Small intestine (tissue), 16 donors: ENCODE measurements at places on chromosomes 4 and X. TPM values are rescaled to one million over a fixed set of nuclear protein-coding genes. Genes with fewer than 3 reads are reported as not detected.

Gene ITGB1BP2
- polyA plus RNA-seq, result 1.6 TPM

Gene MGAT4D
- polyA plus RNA-seq, result not detected

Gene CXCL13
- 1.1 TPM for polyA plus RNA-seq

Gene HTN3
- not detected for polyA plus RNA-seq

GRCh38 chr4:187903106-187903505, 92.5 kb upstream of the ZFP42 start:
- DNase-seq, result no peak

DNA sequence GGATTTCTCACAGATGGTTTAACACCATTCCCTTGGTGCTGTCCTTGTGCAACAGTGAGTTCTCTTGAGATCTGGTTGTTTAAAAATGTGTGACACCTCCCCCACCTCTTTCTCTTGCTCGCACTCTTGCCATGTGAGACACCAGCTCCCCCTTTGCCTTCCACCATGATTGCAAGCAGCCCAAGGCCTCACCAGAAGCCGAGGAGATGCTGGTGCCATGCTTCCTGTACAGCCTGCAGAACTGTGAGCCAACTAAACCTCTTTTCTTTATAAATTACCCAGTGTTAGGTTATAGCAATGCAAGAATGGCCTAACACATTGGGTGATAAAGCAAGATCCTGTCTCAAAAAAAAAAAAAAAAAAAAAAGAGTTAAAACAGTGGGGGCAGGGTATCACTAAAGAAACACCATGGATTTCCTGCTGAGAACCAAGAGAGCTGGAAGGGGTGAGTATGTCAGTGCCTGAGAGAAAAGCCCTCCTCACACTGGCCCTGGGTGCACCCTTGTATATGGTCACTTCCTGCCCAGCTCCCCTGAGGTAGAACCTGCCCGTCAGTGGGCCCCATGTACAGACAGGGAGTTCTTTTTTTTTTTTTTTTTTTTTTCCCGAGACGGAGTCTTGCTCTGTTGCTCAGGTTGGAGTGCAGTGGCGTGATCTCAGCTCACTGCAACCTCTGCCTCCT, 46.4 kb downstream of the APOO start:
- no peak for DNase-seq

DNA sequence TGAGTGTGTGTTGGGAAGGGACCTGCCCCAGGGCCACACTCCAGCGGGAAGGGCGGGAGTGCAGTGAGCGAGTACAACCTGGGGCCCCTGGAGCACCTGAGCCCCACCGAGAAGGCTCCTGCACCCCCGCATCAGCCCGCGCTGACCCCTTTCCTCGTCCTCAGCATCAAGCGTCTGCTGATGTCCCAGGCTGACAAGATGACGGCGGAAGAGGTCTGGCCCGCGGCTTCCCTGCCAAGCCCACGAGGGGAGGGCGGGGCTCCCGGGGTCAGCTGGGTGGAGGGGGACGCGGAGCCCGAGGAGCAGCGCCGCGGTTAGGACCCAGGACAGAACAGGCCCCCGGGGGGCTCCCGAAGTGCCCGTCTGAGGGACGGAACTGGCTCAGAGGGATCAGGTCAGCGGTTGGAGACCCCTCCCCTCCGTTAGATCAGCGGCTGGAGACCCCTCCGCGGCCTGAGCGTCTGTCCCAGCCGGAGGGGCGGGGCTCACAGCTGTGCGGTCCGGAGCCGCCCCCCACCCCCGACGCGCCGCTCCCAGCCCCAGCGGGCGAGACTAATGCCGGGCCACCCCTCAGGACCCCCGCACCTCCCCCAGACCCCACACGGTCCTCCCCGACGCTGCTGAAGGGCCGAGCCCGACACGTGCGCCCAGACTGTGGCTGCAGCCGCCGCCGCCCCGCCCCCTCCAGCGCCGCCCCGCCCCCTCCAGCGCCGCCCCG, 6.7 kb downstream of the MYL5 start:
- DNase-seq, result no peak

GRCh38 chr4:142354041-142354440, 492.1 kb downstream of the INPP4B start:
- DNase-seq, result no peak

DNA sequence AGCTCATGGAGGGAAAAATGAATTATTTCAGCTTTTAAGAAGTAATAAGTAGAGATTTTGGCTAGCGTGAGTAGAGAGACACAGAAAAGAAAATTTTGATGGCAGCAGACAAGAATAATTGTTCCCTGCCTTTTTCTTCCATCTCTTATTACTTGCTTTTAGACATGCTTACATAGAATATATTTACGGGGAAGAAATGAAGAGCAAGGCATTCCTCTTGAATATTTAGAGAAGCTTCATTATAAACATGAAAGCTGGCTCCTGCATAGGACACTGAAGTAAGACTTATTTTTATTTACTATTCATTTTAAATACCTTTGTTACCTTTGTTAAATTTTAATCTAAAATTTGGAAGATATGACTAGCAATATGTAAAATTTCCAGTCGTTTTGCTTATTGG, 32.2 kb downstream of the DCK start:
- no peak for DNase-seq

- DNase-seq, result no peak
Measured at GRCh38 chrX:13638826-13639225, 14.1 kb upstream of the TCEANC start.

GRCh38 chr4:96833831-96834230, 993.9 kb downstream of the PDHA2 start:
- no peak for DNase-seq

Gene SLAIN2
- polyA plus RNA-seq, result 22.1 TPM

DNA sequence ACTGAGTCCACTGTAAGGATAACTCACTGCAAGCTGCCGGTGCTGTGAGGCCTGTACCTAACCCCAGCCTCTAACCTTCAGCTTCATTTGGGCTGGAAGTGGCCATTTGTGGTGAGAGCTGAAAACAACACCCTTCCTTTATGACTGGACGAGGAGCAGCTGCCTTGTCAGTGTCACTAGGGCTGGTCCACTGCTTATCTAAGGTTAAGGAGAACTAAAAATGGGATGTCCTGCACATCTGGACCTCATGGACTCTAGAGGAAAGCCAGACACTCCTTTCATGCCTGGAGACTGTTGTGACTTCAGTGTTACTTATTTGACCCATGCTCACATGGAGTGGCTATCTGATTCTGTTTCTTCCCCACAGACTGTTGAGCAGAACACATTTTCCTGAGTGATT, 139.9 kb downstream of the ZNF518B start:
- no peak for DNase-seq

Gene PAK3
- under 0.01 TPM for polyA plus RNA-seq

Gene GPR34
- polyA plus RNA-seq, result 0.45 TPM

GRCh38 chrX:65598559-65599147, 64.1 kb upstream of the LAS1L start:
- DNase-seq, result no peak

DNA sequence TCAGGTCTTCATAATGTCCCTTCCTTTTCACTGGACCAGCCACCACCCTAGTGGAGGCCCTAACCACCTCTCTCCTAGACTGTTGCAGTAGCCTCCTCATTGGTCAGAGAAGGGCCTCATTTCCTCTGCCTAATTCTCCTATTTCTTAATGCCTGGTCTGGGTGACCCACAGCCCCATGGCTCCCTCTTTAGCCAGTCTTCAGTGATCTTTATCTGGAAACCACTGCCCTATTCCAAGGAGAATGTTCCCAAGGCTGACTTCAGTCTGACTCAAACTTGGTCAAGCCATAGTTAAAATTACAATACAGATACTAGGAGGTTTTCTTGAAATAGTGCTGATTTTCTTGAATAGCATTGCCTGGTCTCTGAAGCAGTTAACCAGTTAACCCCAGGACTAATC, 53.6 kb upstream of the PRPS1 start:
- no peak for DNase-seq

GRCh38 chr4:111618908-111619307, 526.3 kb upstream of the FAM241A start:
- no peak for DNase-seq

Gene SH3RF1
- polyA plus RNA-seq, result 10.8 TPM
